Vagina (tissue), 2 donors: ENCODE measurements at places on chromosomes 6 and 20. TPM values are rescaled to one million over a fixed set of nuclear protein-coding genes. Genes with fewer than 3 reads are reported as not detected.
A peak's percentile ranks its signal among the peaks of the same experiment; 100 is the strongest.

DNA sequence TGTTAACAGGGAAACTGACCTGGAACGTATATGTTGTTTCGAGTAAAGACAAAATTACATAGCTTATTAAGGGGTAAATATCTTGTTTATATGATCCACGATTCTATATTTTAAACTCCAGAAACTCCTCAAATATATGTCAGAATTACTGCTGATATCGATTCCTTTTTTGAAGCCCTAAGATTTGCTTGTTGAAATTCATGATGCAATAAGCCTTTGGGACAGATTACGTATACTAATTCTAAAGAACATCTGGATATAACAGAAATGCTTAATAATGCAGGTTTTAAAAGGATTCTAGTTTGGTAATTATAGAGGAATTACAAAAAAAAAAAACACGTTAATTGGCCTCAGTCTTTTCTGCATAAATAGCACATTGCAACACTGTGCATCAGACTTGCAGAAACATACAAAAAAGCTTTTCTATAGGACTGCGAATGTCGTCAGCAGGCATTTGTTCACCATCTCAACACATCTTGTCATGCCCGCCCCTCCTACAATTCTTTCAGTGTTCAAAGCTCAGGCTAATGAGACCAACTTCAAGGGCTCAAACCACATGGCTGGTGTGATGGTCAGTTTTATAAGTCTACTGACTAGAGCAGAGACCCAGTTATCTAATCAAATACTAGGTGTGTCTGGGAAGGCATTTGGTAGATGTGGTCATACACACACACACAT is 74.9 kb downstream of the AGPAT4 start:
- no peak overlapping the region for H3K4me3 ChIP-seq
- H3K27me3 ChIP-seq = no peaks in the 10 kb centered on the region
- no peaks in the 10 kb centered on the region for H3K4me1 ChIP-seq
- DNase-seq = no peak
- H3K27ac ChIP-seq = no peak overlapping the region

DNA sequence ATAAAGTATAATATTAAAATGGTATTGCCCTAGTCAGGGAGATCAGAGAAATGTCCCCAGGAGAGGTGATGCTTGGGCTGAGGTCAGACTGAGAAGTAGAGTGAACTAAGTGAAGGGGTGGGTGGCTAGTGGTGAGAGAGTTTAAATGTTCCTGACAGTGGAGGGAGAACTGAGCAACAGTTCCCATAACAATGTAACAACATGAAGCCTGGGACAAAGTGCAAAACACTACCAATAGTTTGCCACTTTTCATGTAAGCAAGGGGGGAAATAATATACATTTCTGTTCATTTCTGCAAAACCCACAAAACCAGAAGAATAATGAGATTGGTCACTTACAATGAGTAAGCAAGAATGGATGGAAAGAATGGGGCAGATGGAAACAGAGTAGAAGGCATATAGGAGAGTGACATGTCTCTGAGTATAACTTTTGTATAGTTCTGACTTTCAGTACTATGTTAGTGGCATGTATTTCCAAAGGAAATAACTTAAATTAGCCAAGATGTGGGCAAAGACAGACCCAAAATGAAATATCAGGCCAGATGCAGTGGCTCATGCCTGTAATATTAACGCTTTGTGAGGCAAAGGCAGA is 13.3 kb upstream of the FAXC start:
- no peaks in the 10 kb centered on the region for H3K4me1 ChIP-seq
- no peak overlapping the region for H3K27ac ChIP-seq
- H3K36me3 ChIP-seq = no peaks in the 10 kb centered on the region

DNA sequence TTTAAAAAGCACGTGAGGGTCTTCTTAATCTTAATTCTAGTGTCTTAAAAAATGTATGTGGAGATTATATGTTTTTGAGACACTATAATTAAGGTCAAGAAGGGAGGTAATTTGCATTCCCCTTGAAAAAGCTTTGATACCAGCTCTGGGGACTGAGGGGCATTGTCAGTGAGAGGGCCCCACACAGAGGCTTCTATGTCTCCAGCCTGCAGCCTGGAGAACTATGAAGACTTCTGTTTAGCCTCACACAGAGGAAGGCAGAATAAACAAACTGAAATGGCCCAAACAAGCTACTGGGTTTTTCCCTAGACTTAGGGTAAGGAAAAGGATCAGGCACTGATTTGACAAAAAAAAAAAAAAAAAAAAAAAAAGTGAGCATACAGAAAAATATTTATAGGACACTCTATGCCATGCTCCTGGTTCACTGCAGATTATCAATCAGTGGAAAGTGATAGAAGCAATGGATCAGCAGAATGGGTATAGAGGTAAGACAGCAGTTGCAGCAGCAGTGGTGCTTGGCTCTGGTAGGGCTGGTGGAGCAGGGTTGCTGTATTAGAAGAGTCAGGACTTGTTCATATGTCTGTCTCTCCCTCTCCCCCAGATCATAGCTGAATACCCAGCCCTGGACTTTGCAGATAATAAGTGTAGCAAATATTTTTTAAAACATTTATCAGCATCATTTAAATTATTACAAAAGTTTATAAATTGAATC is 85.4 kb downstream of the KLHL32 start:
- no peak overlapping the region for H3K4me3 ChIP-seq
- no peaks in the 10 kb centered on the region for H3K27me3 ChIP-seq
- no peak overlapping the region for H3K27ac ChIP-seq
- no peaks in the 10 kb centered on the region for H3K4me1 ChIP-seq

GRCh38 chr6:55997223-55997874 is 122.0 kb upstream of the BMP5 start:
- H3K36me3 ChIP-seq = no peaks in the 10 kb centered on the region
- H3K27me3 ChIP-seq = no peaks in the 10 kb centered on the region
- DNase-seq = no peak
- H3K27ac ChIP-seq = no peak overlapping the region
- no peak overlapping the region for H3K4me3 ChIP-seq

- H3K36me3 ChIP-seq = peaks cover 7% of the 10 kb centered on the region
- no peaks in the 10 kb centered on the region for H3K4me1 ChIP-seq
- H3K27ac ChIP-seq = no peak overlapping the region
- no peaks in the 10 kb centered on the region for H3K27me3 ChIP-seq
- H3K4me3 ChIP-seq = no peak overlapping the region
Measured at GRCh38 chr20:4802527-4802926, 80.8 kb downstream of the PRND start.

DNA sequence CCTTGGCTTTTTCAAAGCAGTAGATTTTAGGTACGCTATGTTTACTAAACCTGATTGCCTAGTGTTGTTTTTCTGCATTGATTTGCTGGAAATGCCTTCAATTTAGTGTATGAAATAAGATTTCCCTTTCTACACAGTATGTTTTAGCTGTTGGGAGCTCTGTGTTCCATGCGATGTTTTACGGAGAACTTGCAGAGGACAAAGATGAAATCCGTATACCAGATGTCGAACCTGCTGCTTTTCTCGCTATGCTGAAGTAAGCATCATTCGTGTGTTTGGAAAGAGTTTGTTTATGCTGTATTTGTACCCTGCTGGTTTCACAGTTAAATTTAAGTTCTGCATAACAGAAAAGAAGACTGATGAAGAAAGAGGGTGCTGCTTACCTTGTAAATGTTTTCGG is 1.9 kb downstream of the BTBD3 start:
- no peaks in the 10 kb centered on the region for H3K27me3 ChIP-seq
- peak overlapping the region; percentile 19 for H3K27ac ChIP-seq
- H3K36me3 ChIP-seq = peaks cover 16% of the 10 kb centered on the region
- DNase-seq = no peak
- H3K4me1 ChIP-seq = peaks cover 54% of the 10 kb centered on the region

- DNase-seq = no peak
- H3K4me1 ChIP-seq = peaks cover 61% of the 10 kb centered on the region
- H3K36me3 ChIP-seq = no peaks in the 10 kb centered on the region
- H3K4me3 ChIP-seq = peak overlapping the region; percentile 84
- peak overlapping the region; percentile 98 for H3K27ac ChIP-seq
Measured at GRCh38 chr6:41732591-41733359, 2.6 kb downstream of the TFEB start.

DNA sequence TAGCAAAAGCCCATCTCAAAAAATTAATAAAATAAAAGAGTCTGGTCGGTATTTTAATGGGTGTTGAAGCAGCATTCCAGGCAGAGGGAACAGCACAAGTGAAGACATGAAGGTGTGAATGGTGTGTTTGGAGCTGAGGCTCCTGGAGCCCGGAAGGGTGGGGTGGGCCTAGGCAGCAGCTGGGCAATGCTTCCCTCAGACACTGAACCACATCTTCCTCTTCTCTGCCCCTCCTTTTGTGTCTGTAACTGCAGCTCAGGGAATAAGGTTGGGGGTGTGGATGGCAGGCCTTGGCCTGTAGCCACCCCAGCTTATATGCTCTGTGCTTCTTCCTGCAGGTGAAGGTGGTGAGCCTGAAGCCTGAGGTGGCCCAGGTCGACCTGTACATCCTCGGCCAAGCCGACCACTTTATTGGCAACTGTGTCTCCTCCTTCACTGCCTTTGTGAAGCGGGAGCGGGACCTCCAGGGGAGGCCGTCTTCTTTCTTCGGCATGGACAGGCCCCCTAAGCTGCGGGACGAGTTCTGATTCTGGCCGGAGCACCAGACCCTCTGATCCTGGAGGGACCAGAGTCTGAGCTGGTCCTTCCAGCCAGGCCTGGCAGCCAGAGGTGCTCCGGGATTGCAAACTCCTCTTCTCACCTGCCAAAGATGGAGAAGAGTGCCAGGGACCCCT is 26.6 kb downstream of the POFUT1 start:
- peaks cover 8% of the 10 kb centered on the region for H3K4me1 ChIP-seq
- H3K27me3 ChIP-seq = no peaks in the 10 kb centered on the region
- H3K4me3 ChIP-seq = no peak overlapping the region
- DNase-seq = no peak
- no peaks in the 10 kb centered on the region for H3K36me3 ChIP-seq

GRCh38 chr6:114449659-114450058 is 106.8 kb upstream of the HS3ST5 start:
- H3K4me1 ChIP-seq = no peaks in the 10 kb centered on the region
- H3K27me3 ChIP-seq = no peaks in the 10 kb centered on the region
- H3K27ac ChIP-seq = no peak overlapping the region

- H3K4me1 ChIP-seq = peaks cover 39% of the 10 kb centered on the region
- H3K27me3 ChIP-seq = no peaks in the 10 kb centered on the region
- no peak for DNase-seq
- H3K27ac ChIP-seq = peak overlapping the region; percentile 89
Measured at GRCh38 chr20:3678856-3679720, 2.7 kb downstream of the ADAM33 start.

DNA sequence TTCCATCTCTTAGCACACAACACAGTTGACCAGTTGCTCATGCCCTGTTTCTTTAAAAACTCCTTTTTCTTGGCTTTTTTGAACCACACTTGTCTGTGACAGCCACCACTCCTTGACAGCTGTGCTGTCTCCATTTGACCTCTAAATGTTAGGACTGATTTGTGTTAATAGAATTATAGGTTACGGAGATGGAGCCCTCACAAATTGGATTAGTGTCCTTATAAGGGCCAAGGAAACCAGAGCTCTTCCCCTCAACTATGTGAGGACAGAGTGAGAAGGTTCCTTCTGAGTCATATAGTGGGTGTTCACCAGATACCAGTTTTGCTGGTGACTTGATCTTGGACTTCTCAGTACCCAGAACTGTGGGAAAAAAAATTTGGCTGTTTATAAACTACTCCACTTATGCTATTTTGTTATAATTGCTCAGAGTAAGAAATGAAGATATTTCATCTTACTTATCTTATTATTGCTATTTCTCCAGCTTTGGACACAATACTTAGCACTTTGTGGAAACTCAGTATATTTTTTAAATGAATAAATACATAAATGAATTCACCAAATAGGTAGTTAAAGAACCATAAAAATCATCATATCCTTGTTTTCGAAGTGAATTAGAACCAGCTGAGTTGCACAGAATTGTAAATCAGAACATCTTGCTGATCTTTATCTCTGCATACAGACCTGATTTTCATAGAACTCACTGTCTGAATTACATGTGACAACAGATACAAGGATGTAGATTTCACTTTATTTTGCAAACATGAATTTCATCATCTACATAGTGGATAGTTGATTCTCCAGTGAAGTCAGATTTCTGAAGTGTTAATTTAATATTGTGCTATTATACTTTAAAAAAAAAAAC is 598.5 kb upstream of the IRAK1BP1 start:
- no peak overlapping the region for H3K4me3 ChIP-seq
- no peak overlapping the region for H3K27ac ChIP-seq
- no peaks in the 10 kb centered on the region for H3K4me1 ChIP-seq

DNA sequence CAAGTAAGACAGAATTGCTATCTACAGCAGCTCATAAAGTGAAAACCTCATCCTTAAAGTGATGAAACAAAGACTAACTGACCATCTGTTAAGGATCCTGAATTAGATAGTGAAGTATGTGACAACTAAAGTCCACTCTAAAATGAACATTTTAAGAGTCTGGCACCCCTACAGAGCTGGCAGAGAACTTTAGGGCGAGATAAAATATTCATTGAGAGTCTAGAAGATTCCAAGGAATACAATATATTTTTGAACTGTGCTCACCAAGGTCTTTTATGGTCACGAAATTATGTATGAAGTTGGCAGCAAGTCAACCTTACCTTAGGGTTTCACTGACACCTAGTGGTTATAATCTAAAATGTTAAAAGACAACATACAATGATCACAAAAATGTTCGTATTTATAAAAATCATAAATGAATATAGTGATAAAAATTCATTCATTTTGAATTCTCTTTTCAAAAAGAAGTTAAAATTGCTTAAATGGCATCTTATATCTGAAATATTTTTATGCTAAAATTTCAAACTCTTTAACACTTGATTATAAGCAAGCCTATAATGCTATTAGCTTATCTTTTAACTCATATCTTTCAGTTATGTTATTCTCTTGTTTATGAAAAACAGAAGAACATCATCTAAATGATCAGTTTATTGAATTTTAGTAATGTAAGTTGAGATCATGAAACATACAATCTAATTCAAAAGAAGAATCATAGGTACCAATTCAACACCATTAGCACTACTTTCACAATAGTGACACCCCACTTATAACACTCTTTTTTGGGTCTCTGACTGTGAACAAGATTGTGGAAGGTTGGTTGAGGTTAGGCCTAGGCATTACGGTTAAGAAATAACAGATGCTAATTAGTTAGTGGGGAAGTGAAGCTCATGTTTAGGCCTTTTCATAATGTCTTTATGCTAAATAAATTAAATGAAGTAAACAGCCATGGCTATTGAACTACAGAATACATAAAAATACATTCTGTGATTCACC is 27.5 kb downstream of the RSPH3 start:
- no peak for DNase-seq
- no peak overlapping the region for H3K4me3 ChIP-seq
- H3K36me3 ChIP-seq = no peaks in the 10 kb centered on the region
- H3K27me3 ChIP-seq = no peaks in the 10 kb centered on the region
- H3K27ac ChIP-seq = peak overlapping the region; percentile 8

Gene ZSCAN31
- 11.3 TPM for total RNA-seq

Gene ARMC12
- total RNA-seq = not detected

Gene SLC17A3
- not detected for total RNA-seq

Gene TFAP2A
- 19.4 TPM for total RNA-seq

Gene JPH2
- 13.8 TPM for total RNA-seq

Gene UBR2
- total RNA-seq = 23.6 TPM

Gene SMIM8
- 5.6 TPM for total RNA-seq

Gene BHLHE23
- not detected for total RNA-seq

Gene GTF2H4
- 16.7 TPM for total RNA-seq

Gene RSPH3
- total RNA-seq = 14.5 TPM
